MM.1S (cell line): ENCODE measurements at places on chromosomes 4 and X.

DNA sequence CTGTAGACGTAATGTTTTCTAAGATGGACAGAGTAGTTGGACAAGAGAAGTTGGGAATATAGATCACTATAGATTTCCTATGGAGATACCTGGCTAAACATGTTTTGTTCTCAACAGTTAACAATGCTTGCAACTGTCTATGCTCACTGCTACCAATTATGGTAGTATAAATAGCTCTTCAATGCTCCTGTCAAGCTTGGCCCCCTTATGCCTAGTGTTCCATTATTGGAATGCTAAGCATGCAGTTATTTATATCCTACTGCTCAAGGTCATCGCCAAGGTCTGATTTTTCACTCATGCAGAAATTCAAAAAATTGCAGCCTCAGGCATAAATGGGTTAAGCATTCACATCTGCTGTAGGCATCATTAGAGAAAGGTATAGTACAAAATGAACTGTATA, 519.0 kb downstream of the IL15 start:
- no peak for DNase-seq

DNA sequence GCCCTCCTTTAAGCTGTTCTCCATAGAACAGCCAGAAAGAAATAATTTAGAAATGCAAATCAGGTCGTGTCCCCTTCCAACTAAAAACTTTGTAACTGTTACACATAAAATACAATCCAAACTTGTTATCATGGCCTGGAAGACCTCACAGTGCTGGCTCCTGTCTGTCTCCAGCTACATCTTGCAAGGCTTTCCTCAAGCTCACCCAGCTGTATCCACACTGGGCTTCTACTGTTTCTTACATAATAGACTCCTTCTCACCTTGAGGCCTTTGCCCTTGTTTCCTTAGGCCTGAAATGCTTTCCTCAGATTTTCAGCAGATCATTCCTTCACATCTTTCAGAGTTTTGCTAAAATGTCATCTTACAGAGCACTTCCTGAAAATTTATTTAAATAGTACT, 33.5 kb upstream of the USP53 start:
- no peak for DNase-seq

DNA sequence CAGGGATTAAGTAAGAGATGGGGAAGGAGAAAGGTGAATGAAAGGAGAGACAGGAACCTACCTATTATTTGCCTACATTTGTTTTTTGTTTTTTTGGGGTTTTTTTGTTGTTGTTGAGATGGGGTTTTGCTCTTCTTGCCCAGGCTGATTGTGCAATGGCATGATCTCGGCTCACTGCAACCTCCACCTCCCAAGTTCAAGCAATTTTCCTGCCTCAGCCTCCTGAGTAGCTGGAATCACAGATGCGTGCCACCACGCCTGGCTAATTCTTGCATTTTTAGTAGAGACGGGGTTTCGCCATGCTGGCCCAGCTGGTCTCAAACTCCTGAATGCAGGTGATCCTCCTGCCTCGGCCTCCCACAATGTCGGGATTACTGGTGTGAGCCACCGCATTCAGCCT, 57.9 kb downstream of the BCOR start:
- DNase-seq: no peak

- DNase-seq: no peak
These were observed 24.2 kb downstream of the NKX1-1 start for GRCh38 chr4:1381944-1382541.

DNA sequence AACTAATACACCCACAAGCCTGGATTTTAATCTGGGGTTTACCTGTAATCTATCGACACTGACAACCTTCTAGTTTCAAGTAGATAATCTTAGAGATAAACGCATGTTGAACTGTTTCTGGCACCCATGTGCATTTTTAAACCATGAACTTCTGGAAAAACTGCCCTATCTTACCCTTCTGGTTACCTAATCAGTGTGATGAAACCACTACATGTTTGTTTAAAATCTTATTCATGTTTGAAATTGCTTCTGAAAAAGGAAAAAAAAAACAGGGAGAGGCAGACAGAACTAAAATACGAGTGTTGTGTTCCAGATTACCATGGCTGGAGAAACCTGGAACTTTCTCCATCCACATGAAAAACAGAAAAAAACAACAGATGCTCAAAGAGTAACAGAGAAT, 139.3 kb downstream of the MID1IP1 start:
- no peak for DNase-seq

DNA sequence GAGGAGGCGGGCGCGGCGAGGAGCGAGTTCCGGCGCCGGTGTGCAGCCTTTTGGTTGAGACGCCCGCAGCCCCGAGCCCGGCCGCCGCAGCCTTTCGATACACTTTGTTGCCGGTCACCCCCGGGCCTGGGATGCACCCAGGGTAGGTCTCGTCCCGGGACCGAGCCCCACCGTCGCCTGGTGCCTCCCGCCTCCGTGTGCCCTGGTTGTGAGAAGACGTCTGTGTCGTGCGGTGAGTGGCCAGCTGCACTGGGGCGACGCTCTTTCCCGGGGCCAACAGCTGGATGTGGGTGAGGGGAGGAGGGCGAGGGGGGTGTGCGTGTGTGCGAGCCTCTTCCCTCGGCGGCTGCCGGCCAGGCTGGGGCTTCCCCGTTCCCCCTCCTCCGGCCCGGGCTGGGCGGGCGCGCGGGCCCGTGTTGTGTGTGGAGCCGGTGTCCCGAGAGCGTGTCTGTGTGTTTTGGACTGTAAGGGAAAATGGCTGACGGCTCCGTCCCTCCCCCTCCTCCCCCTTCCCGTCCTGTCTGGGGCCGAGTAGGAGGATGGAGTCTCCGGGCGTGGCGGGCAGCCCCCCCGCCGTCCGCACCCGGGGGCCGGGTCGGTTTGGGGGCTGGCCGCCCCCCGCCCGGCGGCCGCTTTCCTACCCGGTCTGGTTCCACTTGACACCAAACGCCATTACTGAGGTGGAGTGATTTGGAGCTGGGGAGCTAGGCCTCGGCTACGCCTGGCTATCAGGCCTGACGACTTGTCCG, 807 bp downstream of the USP9X start:
- peak; percentile 46 for DNase-seq

- peak; percentile 63 for DNase-seq
These were observed 31.3 kb upstream of the ARHGEF38 start for GRCh38 chr4:105520819-105521790.

DNA sequence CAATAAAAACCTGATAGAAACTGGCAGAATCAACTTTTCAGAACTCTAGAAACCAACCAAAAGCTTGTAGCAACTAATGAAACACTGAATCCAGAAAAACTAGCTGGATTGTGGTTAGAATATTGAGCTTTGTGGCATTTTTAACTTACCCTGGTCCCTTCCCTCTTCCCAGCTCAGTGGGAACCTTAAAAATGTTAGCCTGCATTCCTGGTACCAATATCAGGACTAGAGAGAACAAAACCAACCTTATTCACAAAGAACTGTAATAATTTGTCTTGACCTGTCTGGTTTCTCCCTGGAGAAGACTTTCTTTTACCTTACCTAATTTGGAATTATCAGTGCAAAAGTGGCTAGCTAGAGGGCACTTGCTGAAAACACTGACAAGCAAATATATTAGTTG, 21.2 kb downstream of the SH3D19 start:
- DNase-seq: no peak

GRCh38 chr4:75598390-75598789, 31.9 kb downstream of the CDKL2 start:
- DNase-seq: peak; percentile 98

DNA sequence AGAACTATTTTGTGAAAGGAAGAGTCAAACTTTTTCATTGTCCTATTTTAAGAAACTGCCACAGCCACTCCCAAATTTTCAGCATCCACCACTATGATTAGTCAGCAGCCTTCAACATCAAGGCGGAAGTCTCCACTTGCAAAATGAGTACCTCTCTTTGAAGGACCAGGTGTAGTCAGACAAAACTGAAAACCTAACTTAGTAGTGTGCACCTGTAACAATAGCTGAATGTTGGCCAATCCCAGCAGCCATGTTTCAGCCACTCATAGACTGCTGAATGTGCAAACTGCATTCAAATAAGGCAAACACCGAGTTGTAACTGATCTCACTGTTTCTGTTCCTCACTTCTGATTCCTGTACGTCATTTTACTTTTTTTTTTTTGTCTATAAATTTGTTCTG, 341.1 kb downstream of the IL15 start:
- peak; percentile 97 for DNase-seq

DNA sequence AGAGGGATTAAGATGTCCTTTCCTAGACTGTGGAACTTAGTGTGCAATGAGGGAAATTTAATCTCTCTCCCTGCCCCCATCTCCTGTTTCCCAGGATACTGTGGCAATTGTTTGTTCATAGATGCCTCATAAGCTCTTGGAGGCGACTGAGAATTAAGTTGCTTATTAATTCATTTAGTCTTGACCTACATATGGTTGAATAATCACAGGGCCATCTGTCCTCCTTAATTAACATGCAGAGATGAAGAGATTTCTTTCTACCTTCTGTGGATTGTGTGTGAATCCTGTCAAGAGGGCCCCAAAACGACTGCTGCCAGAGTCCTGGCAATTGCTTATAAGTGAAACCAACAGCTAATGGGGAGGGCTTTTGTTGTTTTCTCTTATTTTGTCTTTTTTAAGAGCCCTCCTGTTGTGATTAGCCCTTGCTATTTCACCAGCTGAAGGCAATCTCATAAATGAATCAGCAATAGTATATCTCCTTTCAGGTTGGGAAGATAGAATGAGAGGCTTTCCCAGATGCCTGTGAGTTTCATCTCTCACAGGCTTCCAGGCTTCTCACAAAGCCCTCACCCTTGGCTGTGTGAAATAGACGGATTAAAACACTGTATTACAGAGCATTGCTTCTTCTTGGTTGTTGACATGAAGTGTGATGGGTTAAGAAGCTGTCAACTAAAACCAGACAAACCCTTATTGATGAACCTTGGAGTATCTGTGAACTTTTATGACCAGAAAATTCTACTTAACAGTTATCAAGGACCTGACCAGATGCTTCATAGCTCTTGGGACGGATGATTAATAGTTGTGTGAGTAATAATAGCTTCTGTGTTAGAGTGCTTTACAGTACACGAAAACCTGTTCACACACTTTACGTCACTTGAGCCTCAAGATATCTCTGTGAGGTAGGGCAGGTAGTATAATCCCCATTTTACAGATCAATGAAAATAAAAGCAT, 58.5 kb downstream of the PGRMC2 start:
- DNase-seq: no peak

DNA sequence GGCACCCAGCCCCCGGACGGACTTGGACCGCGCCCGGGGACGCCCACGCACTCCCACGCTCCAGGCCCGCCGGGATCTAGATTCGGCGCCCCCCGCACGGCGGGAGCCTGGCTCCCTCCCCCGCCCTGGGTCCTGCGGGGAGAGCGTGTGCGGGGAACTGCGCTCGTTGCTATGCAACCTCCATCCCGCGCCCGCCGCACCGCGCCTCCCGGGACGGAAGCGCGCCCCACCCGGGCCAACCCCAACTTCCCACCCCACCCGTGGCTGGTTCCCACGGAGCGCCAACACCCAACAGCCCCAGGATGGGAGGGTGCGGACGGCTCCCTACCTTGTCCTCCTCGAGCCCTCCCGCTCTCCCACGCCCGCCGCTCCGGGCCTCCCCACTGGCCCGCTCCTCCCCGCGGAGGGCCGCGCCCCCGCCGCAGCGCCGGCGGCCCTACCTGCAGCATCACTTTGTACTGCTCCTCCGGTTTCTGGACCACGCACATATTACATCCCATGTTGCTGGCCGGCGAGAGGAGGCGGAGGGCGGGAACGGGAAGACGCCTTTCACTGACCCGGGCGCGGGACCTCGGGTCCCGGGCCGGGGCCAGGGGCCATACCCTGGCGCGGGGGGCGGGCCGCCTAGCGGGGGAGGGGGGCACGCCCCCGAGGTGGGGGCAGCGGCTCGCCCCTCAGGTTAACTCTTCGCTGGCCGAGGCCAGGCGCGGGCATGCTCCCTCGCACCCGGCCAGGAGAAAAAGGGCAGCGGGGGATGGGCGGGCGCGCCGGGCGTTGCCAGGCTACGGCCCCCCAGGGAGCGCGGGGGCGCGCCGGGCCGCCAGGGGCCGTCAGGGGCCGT, at the start of gene PDZD4:
Gene PDZD4 (minus strand): TSS at position 746 of the 841 bp plus-strand sequence. CDS start 246 bp downstream, at position 500.
- no peak for DNase-seq

- DNase-seq: no peak
These were observed 45.7 kb downstream of the ADGRG4 start for GRCh38 chrX:136346506-136346905.

GRCh38 chr4:175385797-175386196, 426.3 kb downstream of the GPM6A start:
- no peak for DNase-seq

DNA sequence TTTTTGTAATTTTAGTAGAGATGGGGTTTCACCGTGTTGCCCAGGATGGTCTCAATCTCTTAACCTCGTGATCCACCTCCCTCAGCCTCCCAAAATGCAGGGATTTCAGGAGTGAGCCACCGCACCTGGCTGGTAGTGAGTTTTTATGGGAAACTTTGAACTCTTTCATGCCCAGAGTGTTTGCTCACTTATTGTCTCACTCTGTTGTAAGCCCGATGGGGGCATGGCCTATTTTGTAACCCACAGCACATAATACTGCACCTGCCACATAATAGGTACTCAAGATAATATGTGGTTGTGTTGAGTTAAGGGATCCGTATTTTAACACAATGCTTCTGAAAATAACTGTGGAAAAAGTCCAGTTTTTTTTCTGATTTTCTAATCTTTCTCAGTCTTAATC, 109.6 kb upstream of the GIMD1 start:
- no peak for DNase-seq

- no peak for DNase-seq
These were observed 47.5 kb downstream of the UCHL1 start for GRCh38 chr4:41304221-41304620.

GRCh38 chrX:152905081-152905420, 7.2 kb downstream of the ZNF185 start:
- DNase-seq: no peak

DNA sequence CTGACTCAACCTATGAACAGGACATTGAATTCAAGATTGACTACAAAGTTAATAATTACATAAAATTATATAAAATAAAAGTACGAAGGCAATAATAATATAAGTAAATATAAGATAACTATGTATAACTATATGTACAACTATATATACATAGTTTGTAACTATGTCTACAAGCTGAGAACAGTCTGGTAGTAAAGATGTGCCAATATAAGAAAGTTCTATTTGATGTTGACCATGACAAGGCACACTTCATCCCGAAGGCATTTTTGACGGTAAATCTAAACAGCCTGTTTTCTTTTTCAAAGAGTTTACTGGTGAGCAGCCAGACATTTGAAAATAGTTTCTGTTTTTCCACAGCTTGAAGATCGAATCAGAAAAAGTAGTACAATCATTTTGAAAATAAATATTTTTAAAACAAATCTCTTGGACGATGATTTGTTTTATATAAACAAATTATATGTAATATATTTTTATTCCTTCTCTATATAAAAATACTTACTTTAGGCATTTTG, 112.9 kb downstream of the CEP44 start:
- DNase-seq: no peak

DNA sequence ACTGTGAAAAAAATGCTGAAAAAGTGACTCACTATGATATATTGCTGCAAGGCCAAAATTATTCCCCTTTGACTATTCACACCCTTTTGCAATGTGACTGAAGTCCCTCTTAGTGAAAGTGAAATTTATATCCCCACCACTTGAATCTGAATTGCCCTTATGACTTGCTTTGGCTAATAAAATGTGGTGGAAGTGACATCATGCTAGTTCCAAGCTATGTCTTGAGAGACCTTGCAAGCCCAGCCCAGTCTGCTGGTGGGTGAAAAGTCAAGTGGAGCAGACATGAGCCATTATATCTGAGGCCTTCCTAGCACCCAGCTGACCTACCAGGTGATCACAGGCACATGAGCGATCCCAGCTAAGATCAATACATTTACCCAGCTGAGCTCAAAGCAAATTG, 94.7 kb downstream of the LINC00632 start:
- no peak for DNase-seq
